Bladder microvascular endothelial cell (primary cell): ENCODE measurements at places on chromosomes 13 and 19. TPM values are rescaled to one million over a fixed set of nuclear protein-coding genes. Genes with fewer than 3 reads are reported as not detected.

Gene ZNRF4
- not detected in 2 replicates for total RNA-seq

Gene SBSN
- total RNA-seq = not detected in 2 replicates

Gene ZNF136
- total RNA-seq = 2.6 and 7.5 TPM in 2 replicates

Gene NDUFA13
- 183 and 201 TPM in 2 replicates for total RNA-seq

Gene KLK14
- not detected in 2 replicates for total RNA-seq

Gene PSG6
- not detected in 2 replicates for total RNA-seq

Gene TEX101
- total RNA-seq = not detected in 2 replicates

Gene SLC25A41
- total RNA-seq = 0.06 TPM in 1 of 2 replicates, not detected in the other

Gene FGF21
- total RNA-seq = not detected in 2 replicates

Gene IRGC
- total RNA-seq = not detected in 2 replicates

Gene FAM216B
- total RNA-seq = not detected in 2 replicates

Gene LILRA5
- total RNA-seq = not detected in 2 replicates

Gene LILRB4
- not detected in 2 replicates for total RNA-seq

Gene SACS
- 34.3 and 72.9 TPM in 2 replicates for total RNA-seq

Gene CEACAM16
- total RNA-seq = 0.16 TPM in 1 of 2 replicates, not detected in the other

Gene FFAR2
- not detected in 2 replicates for total RNA-seq

Gene INAFM1
- total RNA-seq = 1.1 TPM in 2 replicates
